OCI-M1 (cell line): ENCODE measurements at places on chromosomes 7 and 10.

DNA sequence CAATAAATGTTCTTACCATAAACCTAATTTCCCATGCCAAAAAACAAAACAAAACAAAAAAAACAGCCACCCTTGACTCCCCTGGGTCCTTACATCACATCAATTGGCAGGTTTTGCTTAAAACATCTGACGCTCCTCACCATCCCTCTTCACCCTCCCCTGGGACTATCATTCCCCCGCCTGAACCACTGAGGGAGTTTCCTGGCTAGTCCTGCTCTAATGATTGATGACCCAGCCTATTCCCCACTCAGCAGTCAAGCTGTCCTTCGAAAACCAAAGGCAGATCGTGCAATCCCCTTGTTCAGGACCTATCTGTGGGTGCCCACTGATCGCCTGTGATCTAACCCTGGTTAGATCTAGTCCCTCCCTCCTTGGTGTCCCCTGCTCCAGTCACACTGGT, 11.2 kb upstream of the FRMPD2 start:
- no peak for DNase-seq

- DNase-seq = no peak
Measured at GRCh38 chr10:10725196-10725595, 292.5 kb upstream of the CELF2 start.

GRCh38 chr7:141906285-141906684, 9.9 kb upstream of the OR9A4 start:
- no peak for DNase-seq

DNA sequence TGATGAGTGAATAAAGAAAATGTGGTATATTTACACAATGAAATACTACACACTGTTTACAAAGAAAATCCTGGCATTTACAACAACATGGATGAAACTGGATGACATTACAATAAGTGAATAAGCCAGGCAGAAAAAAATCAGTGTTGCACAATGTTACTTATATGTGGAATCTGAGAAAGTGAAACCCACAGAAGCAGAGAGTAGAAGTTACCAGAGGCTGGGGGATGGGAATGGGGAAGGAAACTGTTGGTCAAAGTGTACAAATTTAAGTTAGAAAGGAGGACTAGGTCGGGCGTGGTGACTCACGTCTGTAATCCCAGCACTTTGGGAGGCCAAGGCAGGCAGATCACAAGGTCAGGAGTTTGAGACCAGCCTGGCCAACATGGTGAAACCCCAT, 538.5 kb upstream of the MKI67 start:
- peak; percentile 14 for DNase-seq

DNA sequence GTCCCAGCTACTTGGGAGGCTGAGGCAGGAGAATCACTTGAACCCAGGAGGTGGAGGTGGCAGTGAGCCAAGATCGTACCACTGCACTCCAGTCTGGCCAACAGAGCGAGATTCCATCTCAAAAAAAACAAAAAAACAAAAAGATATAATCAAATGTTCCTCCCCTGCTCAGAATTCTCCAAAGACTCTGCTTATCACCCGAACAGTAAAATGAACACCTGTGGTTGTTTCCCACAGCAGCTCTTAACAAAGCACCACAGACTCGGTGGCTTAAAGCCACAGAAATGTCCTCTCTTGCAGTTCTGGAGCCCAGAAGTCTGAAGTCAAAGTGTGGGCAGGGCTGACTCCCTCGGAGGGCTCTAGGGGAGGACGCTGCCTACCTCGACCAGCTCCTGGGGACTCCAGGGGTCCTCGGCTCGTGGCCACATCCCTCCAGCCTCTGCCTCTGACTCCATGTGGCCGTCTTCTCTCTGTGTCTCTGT, 4.1 kb upstream of the INTS1 start:
- peak; percentile 31 for DNase-seq

DNA sequence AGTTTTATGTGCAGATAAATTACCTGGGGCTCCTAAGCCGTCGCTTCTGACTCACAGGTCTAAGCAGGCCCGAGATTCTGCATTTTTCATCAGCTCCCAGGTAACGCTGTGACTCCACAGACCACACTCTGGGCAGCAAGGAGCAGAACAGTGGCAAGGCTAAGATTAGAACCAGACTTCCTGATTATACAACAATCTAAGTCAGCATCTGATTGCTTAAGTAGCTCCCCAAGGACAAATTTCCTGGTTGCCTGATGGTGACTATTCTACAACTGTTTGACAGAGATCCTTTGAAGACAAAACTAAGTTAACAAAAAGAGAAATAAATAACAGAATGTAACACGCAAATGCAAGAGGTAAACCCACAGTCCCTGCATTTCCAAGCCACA, 69.0 kb downstream of the CREB3L2 start:
- DNase-seq = peak; percentile 13

- DNase-seq = no peak
Measured at GRCh38 chr7:25087855-25088254, 37.2 kb downstream of the CYCS start.

DNA sequence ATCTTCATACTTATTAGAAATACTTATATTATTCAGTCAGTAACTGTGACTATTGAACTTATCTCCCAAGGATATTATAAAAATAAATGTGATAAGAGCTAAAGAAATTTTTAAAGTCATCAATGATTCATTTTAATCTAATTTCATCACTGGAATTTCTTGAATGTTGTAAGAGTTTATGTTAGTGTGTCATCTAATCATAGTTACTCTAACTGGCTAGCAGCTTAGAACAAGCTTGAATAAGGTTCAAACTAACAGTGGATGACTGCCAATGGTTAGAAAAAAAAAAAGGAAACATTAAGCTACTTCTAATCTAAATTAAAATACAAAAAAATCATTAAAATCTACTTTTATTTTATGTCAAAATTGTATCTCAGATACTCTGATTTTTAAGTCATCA, 1066.3 kb downstream of the CNTNAP2 start:
- no peak for DNase-seq

- DNase-seq = no peak
Measured at GRCh38 chr7:2947058-2947780, 96.4 kb downstream of the CARD11 start.

GRCh38 chr7:150665089-150665748, 20.3 kb upstream of the GIMAP2 start:
- no peak for DNase-seq
